AG08396 (cell line): ENCODE measurements at places on chromosomes 2 and 18.

- no peak for DNase-seq
These were observed 89.5 kb downstream of the ACKR3 start for GRCh38 chr2:236658974-236659757.

- no peak for DNase-seq
These were observed 806 bp upstream of the MYT1L start for GRCh38 chr2:2331881-2332280.

- peak; percentile 33 for DNase-seq
These were observed 107.3 kb downstream of the MYO1B start for GRCh38 chr2:191352536-191352935.

- no peak for DNase-seq
These were observed 104.9 kb downstream of the ANKRD44 start for GRCh38 chr2:197205585-197206215.

- DNase-seq: no peak
These were observed 97.5 kb downstream of the ICA1L start for GRCh38 chr2:202774104-202774503.
